Foreskin fibroblast (primary cell): ENCODE measurements at places on chromosomes 16 and 17.

DNA sequence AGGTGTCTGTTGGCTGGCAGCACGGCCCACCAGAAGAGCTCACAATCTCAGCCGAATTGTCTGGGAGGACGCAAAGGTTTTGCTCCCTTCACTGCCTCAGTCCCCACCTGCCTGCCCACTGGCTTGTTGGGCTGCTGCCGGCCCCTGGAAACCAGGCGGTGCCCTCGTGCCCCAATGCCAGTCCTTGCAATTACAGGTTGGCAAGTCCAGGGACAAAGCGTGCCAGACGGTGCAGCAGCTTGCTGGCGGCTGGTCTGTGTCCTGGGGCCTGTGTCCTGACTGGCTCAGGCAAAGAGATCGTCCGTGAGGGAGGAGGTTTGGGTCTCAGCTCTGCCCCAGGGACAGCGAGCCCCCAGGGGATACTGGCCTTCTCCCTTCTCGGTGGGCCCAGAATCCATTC, 24.6 kb upstream of the SPNS2 start:
- no peak for DNase-seq

GRCh38 chr17:6497496-6498221, 53.4 kb downstream of the PIMREG start:
- DNase-seq = no peak

GRCh38 chr16:20129375-20129774, 55.7 kb upstream of the GPR139 start:
- DNase-seq = no peak

DNA sequence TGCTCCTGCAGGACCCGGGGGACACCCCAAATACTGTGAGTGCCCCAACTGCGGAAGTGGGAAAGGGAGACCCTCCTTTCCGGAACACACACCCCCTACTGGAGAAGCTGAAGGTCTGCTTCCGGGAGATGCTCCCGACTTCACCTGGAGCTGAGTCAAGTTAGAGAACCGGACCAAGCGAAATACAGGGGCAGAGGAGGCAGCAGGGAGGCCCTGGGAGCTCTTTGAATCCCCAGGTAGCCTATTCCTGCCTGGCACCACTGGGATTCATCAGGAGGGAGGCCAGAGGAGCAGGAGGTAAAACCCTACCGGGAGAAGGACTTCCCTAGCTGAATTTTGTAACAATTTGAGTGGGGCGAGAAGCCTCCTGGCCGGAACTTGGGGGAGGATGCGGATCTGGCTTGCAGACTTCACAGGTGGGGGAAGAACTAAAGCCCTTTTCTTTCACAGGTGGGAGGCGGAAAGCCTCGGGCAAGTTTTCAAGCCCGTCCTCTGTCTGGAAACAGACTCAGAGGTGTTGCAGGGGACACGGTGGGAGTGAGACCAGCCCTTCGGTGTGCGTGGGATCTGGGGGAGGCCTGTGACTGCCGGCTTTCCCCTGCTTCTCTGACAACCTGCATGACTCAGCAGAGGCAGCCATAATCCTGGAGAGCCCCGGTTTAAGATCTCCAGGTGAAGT, 22.4 kb upstream of the TEKT1 start:
- no peak for DNase-seq

DNA sequence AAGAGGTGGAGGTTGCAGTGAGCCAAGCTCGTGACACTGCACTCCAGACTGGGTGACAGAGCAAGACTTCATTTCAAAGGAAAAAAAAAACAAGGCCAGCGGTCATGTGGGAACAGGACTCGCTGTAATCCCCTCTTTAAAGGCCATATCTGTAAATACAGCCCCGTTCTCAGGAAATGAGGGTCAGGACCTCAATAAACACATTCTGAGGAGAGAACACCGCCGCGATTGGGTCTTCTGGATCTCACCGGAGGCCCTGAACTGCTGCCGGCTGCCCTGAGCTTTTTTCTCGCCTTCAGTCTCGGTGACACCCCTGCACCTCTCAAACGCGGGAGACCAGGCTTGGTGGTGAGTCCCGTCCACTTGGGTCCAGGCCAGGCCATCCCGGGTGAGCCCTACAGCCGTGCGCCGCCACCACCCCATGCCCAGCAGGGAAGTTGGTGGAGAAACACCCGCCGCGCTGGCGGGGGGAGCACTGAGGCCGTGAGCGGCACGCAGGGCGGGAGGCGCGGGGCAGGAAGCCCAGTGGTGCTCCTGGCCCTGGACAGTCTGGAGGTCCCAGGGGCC, 28.4 kb downstream of the SLC25A10 start:
- DNase-seq = no peak

- DNase-seq = no peak
Observed at GRCh38 chr17:45667591-45668171, 116.4 kb upstream of the CRHR1 start.

DNA sequence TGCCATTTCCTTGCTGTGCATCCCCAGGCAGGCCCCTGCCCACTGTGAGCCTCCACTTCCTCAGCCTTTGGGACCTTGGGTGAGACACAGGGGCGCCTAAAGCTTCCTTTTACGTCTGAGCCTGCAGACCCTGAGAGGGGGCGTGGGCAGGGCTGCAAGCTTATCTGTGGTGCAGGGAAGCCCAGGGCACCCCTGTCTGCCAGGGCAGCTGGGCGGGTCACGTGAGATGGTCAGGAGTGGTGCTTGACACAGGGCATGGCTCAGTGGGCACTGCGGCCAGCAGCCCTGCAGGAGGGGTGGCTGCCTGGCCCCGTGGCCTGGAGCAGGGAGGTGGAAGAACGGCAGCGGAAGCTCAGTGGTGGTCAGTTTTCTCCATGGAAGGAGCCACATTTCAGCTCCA, 54.8 kb upstream of the ZC3H18 start:
- DNase-seq = no peak

GRCh38 chr16:88602091-88602490, 31.9 kb downstream of the ZC3H18 start:
- no peak for DNase-seq

GRCh38 chr16:30173054-30173453, 10.3 kb upstream of the CORO1A start:
- no peak for DNase-seq

- no peak for DNase-seq
Observed at GRCh38 chr16:54977211-54977610, 46.5 kb downstream of the IRX5 start.

GRCh38 chr16:83348991-83349390, 458.8 kb upstream of the HSBP1 start:
- DNase-seq = no peak

DNA sequence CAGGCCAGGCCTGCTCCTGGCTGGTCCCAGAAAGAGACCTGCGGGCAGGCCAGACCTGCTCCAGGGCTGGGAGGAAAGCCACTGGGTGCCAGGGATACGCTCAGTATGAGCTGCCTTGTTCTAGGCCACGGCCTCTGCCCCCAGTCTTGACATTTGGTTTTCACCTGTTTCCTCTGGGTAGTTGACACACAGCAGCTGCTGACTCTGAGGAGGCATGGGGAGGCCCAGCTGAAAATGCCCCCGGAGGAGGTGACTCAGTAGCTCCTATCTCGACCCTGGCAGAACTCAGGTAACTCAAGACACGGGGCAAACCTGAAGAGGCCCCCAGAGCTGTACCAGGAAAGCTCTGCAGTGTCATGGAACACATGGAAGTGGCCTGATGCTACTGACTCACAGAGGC, 13.9 kb upstream of the ADGRG1 start:
- DNase-seq = no peak

- DNase-seq = no peak
Observed at GRCh38 chr16:16107839-16108238, 115.5 kb downstream of the ABCC6 start.

DNA sequence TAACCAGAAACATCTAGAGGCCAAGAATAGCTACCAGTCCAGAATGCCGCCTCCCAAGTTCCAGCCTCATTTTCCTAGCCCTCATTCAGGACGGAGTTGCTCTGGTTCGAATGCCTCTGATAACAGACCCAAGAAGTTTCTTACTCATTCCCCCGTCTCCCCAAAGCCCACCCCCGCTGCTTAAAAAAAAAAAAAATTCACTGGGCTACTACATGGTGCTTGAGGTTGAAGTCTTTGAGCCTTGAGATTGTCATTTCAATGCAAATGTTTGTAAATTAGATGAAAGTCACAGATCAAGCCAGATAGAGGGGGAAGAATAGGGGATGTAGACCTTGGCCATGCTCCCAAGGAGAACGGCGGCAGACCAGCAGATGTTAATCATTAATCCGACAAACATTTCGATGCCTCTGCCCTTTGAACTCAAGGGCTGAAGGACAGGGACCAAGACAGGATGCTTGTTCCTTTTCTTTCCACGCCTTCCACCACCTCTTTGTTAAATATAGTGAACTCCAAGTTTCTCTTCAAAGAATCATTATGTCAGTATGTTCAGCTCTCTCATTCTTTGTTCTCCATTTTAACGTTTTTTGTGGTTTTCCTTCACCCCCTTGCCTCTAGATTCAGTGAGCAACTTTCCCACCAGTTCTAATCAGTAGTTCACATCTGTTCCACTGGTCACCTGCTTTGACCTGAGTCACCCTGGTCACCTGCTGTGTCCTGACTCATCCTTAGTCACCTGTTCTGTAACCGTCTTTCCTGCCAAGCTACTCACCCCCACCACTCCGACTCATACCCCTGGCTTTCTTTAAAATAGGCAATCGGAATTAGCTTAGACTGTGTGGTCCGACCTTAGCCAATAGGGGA, 190.3 kb downstream of the CPPED1 start:
- peak; percentile 7 for DNase-seq

- DNase-seq = no peak
Observed at GRCh38 chr16:11452746-11453389, 107.6 kb downstream of the RMI2 start.

DNA sequence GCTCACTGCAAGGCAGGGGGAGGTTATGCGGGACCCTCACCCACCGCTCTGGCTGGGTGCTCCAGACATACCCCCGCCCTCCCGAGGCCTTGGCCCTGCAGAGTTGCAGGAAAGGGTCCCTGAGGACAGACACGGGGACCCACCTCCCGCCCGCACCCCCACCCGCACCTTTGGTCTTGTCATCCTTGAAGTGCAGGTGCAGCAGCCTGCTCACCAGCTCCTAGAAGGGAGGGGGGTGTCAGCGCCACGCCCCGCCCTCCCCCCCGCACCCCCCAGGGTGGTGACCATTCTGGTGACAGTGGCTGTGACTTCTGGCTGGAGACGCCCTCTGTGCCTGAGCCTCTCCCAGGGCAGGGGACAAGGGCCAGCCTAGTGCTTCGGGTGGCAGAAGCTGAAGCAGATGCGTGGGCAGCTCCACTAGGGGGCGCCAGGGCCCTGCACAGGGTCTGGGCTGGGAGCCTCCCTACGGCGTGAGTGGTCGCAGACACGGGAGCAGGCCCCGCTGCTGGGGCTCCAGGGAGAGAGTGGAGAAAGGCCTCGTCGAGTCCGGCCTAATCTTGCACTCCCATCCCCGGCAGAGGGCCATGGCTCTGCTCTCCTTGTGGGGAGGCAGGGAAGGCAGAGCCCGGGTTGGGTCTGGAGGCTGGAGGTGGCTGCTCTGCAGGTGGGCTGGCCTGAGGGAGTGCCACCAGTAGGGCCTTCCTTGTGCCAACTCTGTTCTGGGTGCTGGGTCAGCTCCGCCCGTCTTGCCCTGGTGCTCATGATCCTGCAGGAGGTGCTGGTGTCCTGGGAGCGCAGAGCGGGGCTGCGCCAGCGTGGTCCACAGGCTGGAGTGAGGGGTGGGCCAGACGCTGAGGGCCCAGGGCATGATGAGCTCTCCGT, 2.7 kb downstream of the CENPX start:
- peak; percentile 67 for DNase-seq

DNA sequence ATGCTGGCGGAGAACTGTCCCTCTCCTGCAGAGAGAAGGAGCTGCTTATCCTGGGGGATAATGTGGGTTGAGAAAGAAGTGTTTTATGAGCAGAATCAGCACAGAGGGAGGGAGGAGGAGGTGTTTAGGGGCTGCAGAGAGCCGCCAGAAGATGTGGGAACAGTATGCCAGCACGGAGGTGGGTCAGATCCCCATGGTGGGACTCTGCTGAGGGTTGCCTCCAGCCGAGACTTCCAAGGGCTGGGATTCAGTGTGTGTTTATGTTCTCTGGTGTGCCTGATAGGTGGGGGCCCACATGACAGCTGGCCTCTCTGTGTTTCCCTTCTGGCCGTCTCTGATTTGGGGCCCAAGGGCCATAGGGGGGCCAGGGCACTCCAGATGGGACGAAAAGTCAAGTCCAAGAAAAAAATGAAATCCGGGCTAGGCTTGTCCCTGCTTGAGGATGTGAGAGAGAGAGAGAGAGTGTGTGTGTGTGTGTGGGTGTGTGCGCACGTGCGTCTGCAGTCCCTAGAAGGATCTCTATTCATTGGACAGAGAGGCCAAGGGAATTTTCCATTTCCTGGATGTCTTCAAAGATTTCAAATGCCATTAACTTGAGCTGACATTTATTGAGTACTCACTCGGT, 21.6 kb downstream of the PRKCB start:
- DNase-seq = no peak

- DNase-seq = no peak
Observed at GRCh38 chr16:81158964-81159363, 62.8 kb upstream of the GCSH start.

GRCh38 chr16:2936436-2937011, 24.8 kb downstream of the FLYWCH1 start:
- DNase-seq = no peak

DNA sequence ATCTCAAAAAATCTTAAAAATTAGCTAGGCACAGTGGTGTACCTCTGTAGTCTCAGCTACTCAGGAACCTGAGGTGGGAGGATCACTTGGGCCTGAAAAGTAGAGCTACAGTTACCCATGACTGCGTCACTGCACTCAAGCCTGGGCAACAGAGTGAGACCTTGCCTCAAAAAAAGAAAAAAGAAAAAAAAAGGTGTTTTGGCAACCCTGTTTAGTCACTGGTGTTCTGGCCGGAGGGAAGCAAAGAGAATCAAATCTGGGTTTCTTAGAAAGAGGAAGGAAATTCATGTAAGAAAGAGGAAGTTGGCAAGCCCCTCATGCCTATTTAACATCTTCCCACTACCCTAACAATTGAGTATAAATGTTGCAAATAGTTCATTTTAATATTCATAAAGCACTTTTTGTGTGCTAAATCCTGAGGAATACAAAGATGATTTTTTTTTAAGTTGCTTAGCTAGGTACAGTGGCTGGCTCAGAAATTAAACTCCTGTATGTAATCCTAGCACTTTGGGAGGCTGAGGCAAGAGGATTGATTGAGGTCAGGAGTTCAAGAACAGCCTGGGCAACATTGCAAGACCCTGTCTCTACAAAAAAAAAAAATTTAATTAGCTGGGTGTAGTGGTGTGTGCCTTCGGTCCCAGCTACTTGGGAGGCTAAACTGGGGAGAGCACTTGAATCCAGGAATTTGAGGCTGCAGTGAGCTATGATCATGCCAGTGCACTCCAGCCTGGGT, 6.5 kb upstream of the USP32 start:
- no peak for DNase-seq
